ENCODE measurements at places on chromosomes 13 and 19.

DNA sequence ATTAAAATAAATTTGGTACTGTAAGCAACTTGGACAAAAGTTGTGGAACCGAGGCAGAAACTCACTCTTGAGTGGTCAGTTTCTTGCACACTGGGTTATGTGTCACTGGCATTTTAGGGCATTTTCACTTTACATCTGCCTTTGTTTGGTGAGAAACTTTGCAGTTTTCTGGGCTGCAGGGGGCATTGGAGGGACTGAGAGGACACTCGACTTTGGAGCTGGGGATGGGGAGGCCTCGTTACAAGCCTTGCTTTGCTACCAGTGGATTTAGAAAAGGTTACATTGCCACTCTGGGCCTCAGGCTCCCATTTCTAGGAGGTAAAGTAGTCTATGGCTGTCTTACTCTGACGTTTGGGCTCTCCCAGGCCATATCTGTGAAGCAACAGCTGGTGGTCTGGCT is 41.9 kb upstream of the ZNF536 start:
- DNase-seq = no peak

DNA sequence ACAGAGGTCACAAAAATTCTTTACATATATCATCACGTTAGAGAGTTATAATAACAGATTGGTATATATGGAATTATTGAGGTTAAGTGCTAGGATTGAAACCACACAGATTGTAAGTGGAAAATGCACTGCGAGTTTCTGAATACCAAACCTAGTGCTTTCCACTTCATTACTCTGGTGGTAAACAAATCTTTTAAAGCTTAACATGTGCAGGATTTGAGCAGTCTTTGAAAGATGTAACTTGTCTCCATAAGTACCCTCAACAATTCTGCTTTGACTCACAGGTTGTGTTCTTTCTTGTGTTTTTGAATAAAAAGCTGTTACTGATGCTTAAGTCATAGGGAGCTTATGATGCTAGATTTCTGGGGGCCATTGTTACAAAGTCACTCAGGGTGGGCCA is 314.7 kb upstream of the DACH1 start:
- peak; percentile 28 for DNase-seq

DNA sequence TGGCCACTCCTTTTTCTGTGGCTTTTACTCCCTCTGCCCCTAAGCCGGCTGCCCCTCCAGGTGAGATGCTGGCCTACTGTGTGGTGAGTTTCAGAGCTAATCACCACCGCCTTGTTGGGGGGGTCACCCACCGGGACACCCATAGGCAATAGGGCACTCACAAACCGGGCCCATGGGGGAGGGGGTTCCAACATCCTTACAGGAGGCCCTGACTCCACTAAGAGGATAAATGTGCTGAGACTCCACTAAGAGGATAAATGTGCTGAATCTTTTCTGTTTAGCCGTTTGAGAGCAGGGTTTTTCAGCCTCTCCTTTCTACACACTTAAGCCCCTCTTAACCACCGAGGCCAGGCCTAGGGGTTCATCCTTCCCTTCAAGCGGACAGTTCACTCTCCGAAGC is 73.7 kb downstream of the SLC15A1 start:
- DNase-seq = no peak

DNA sequence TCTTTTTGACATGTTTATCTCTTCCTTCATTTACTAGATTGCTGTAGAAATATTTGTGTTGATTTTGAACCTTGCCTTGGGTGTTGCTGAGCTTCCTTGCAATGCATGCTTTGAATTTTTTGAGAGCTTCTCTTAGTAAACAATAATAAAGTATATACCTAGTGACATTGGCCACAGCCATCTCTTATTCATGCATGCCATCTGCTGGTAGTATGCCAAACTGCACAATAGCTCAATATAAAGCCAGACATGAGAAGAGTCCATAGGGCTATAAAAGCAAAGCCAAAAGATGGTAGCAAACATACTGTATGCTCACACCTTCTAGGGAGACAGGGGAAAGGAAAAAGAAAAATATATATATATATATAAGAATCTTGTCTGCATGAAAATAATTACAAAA is 18.9 kb upstream of the ZSCAN5A start:
- DNase-seq = peak; percentile 59

DNA sequence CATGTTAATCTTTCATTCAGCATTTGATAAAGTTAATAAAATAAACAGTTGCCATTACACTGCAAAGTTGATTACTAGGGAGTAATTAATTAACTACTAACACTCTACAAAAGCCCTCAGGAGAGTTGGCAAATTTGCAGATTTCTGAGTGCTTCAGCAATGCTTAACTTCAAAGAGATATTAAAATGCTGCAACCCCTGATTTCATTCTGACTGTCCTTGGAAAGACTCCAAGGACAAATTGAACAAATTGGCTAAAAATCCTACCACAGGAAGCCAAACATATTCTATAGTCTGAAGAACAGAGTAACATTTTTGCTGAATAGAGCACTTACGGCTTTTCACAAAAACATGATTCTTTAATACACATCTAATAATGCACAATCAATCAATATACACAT is 1543.0 kb downstream of the SLITRK5 start:
- DNase-seq = no peak

- no peak for DNase-seq
These were observed 6.9 kb upstream of the LTBP4 start for GRCh38 chr19:40594255-40594654.

- DNase-seq = no peak
These were observed 20.3 kb upstream of the GPR32 start for GRCh38 chr19:50750010-50750409.

GRCh38 chr13:76864259-76864658 is 21.9 kb downstream of the KCTD12 start:
- no peak for DNase-seq

DNA sequence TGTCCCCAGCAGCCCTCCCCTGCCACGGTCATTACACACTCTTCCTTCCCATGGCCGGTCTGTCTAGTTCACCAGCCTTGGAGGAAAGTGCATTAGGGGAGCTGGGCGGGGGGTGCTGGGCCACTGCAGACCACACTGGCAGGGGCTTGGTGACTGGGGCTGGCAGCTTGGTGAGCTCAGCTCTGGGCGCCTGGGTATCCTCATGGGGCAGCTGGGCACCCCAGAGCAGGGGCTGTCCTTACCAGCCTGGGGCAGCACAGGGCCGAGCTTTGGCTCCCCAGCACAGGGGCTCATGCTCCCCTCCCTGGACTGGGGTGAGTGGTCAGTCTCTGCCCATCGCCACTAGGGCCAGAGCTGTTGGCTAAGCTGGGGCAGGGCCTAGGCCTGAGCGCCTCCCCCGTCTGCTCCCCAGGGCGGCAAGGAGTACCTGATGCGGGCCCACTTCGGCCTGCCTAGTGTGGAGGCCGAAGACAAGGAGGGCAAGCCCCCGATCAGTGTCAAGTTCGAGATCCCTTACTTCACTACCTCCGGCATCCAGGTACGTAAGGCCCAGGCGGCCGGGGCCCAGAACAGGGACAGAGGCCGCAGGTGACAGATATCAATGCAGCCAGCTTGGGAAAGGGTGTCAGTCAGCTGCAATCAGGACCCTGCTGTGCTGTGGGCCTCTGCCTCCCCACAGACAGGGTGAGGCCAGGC is 35.5 kb downstream of the AP1M1 start:
- no peak for DNase-seq

GRCh38 chr19:58009666-58010301 is 7.2 kb upstream of the ZNF606 start:
- peak; percentile 88 for DNase-seq

GRCh38 chr19:30170495-30171137 is 201.6 kb upstream of the ZNF536 start:
- no peak for DNase-seq

- no peak for DNase-seq
These were observed 475 bp downstream of the MRPL57 start for GRCh38 chr13:21176982-21177284.

GRCh38 chr19:16342002-16342715 is 17.5 kb downstream of the KLF2 start:
- DNase-seq = no peak

DNA sequence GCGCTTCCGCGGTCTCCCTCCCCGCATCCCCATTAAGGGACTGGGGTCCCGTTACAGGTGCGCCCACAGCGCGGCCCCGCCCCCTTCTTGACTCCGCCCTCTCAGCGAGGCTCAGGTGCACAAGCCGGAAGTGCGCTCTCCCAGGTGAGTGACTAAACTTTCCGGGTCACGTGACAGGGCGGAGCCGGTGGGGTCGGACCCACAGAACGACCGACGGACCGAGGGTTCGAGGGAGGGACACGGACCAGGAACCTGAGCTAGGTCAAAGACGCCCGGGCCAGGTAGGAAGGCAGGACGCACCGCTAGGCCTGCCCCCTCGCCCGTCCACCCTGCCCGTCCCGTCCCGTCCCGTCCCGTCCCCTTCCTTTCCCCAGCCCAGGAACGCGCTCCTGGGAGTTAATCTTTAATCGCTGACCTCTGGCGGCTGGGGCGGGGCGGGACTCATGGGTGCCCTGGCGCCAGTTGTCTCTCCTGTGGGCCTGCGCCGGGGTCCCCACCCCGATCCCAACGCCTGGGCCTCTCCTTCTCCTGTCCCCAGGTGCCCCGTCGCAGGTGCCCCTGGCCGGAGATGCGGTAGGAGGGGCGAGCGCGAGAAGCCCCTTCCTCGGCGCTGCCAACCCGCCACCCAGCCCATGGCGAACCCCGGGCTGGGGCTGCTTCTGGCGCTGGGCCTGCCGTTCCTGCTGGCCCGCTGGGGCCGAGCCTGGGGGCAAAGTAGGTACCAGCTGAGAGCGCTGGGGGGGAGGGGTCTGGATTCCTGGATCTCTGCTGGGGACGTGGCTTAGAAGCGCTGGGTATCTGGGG is at the start of gene CRB3:
CRB3 (plus strand) TSS at position 202 of the 804 bp plus-strand sequence; CDS start at position 633, 431 bp downstream.
- DNase-seq = no peak

DNA sequence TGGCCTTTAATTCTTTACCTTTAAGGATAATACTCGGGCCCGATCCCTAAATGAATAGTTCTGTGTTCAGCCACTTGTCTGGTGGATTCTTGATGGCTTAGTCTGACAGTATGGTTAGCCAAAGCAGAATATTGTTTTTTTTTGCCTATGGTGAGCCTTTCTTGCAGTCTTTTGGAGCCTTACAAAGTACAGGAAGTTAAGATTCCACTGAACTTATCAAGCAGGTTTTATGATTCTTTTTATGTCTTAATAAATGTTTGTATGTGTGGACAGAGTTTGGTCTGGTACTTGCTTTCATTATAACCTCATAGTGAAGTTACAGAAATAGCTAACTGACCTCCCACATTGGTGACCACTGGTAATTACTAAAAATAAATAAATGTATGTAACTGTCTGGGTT is 17.1 kb downstream of the PCCA start:
- DNase-seq = peak; percentile 44

GRCh38 chr13:21120191-21120590 is 56.2 kb downstream of the SKA3 start:
- DNase-seq = no peak

GRCh38 chr13:31843044-31843443 is 103.7 kb downstream of the RXFP2 start:
- DNase-seq = no peak

DNA sequence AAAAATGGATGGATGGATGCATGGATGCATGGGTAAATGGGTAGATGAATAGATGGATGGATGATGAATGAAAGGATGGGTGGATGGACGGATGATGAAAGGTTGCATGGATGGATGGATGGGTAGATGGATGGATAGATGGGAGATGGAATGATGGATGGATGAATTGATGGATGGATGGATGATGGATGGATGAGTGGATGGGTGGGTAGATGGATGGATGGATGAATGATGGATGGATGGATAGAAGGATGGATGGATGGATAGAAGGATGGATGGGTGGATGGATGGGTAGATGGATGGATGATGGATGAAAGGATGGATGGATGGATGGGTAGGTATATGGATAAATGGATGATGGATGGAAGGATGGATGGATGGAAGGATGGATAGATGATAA is 115.1 kb upstream of the LSM14A start:
- no peak for DNase-seq

DNA sequence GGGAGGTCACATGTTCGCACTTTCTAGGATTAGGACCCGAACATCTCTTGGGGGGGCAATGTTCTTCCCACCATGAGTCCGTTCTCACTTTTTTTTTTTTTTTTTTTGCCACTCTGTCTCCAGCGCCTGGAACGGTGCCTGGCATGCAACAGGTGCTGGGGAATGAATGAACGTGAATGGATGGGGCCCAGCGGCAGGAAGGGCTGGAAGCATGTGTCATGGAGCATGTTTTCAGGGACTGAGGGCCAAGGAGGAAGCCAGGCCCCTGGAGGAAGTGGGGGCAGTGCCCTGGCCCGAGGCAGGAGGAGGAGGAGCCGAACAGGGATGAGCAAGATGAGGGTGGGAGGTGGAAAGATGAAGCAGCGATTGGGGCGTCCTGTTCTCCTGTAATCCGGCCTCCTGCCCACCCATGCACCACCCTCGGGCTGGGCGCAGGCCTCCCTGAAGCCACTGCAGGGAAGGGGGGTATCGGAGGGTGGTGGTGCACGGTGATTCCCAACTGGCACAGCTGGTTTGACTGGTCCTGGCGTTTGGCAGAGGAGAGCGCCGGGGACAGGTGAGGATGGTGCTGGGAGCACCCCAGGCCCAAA is 8.8 kb upstream of the SULT2B1 start:
- DNase-seq = peak; percentile 16

- DNase-seq = no peak
These were observed 6.4 kb downstream of the LYL1 start for GRCh38 chr19:13095934-13096927.

DNA sequence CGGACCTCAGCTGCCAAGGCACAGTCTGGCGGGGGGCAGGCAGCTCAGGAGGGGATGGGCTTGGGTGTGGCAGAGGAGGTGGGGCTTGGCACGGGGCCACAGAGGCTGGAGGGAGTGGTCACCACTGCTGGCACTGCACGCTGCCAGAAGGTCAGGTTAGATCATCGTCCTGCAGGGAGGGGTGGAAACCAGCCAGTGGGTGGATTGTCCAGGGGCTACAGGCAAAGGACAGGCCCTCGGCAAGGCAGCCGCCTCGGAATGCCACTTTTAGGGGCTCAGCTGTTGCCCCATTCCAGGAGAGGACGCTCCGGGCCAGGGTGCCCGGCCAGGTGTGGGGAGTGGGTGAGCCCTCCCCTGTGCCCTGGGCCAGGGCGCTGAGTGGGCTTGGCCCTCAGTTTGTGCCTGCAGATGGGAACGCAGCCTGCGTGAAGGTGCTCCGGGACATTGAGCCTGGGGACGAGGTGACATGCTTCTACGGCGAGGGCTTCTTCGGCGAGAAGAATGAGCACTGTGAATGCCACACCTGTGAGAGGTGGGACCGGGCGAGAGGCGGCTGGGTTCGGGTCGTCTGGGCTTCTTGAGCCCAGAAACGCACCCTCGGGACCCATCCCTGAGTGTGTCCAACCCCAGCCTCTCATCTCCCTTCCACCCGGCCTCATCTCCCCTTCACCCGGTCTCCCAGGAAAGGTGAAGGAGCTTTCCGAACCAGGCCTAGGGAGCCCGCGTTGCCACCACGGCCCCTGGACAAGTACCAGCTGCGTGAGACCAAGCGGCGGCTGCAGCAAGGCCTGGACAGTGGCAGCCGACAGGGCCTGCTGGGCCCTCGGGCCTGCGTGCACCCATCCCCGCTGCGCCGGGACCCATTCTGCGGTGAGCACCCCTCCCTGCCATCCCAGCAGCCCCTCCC is 6.4 kb downstream of the KMT5C start:
- DNase-seq = no peak

DNA sequence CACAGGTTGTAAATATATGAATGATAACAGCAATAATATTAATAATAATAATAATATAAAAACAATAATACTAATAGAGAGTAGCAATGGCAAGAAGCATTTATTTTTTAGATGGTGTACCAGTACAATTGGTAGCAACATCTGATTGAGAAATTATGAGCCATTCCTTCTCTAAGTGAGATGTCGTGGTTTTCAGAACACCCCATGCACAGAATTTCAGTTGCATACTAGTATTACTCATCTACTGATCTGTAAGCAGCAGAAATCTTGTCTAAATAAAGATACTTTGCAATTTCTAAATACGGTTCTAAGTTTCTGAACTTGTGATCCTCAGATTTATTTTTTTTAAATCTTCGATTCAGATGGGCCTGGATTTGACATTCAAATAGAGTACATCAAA is 788.0 kb upstream of the ATXN8OS start:
- DNase-seq = peak; percentile 37
